ENCODE measurements at places on chromosomes 12 and 14.

- no peak for DNase-seq
These were observed 7.1 kb upstream of the ASCL1 start for GRCh38 chr12:102950107-102950949.

DNA sequence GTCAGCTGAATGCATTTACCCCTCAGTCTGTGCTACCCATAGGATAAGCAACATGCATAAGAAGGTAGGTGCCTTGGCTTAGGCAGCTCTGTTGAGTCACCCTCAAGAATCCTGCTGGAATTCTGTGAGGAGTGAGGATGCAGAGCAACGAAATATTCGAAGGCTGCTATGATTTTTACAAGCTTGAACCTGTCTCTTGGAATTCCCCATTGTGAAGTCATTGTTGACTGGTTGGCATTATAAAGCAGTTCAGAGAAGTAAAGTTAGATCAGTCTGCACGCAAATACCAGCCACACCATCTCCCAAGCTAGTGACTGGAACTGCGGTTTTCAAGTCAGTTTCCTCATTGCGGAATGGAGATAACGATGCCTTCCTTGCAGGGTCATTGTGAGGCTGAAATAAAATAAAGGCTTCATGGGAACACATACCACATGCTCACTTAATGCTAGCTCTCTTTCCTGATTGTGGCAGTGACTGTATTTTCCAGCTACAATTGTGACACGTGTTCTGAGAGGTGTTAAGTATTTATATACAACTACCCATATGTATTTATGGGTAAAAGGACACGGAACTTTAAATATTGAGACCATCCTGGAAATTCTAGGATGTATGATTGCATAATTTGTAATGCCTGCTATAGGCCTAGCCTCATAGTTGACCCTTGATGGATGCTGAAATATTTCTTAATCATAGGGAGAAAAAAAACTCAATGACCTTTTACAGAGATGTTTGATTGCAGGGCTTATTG, 96.7 kb downstream of the ETV6 start:
- no peak for DNase-seq

GRCh38 chr12:104230304-104231095, 14.9 kb downstream of the TXNRD1 start:
- no peak for DNase-seq

GRCh38 chr12:14567351-14568162, at the start of gene PLBD1:
PLBD1 (minus strand) TSS chr12:14567883; CDS start chr12:14567696, 187 bp downstream.
- no peak for DNase-seq

DNA sequence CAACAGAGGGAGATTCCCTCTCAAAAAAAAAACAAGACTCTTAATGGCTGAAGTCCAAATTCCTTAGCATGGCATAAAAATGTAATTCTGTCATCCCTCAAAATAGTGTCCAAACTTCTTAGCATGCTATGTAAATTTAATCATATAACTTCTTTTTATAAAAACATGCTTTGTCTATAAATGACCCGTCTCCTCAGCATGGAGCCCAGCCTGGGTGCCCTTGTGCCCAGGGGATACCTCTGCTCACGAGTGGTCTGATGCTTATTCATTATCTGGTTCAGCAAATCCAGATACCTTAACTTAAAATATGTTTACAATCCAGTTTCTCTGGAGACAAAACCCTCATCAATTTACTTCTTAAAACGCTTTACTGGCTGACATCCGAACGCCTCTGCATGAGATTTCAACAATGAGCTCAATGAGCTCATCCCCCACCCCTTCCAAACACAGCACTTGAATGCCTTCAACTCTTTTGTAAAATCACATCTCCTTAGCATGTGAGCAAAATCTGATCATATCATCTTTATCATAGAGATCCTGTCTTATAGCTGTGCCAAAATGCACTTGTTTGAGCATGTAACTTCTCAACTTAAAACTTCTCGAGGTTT, 15.7 kb downstream of the RTL1 start:
- DNase-seq = no peak

- DNase-seq = no peak
These were observed 34.1 kb downstream of the ERH start for GRCh38 chr14:69363964-69364363.

GRCh38 chr14:68398370-68398769, 394.5 kb downstream of the ZFP36L1 start:
- DNase-seq = no peak

GRCh38 chr14:56180754-56181542, 62.7 kb downstream of the PELI2 start:
- no peak for DNase-seq

DNA sequence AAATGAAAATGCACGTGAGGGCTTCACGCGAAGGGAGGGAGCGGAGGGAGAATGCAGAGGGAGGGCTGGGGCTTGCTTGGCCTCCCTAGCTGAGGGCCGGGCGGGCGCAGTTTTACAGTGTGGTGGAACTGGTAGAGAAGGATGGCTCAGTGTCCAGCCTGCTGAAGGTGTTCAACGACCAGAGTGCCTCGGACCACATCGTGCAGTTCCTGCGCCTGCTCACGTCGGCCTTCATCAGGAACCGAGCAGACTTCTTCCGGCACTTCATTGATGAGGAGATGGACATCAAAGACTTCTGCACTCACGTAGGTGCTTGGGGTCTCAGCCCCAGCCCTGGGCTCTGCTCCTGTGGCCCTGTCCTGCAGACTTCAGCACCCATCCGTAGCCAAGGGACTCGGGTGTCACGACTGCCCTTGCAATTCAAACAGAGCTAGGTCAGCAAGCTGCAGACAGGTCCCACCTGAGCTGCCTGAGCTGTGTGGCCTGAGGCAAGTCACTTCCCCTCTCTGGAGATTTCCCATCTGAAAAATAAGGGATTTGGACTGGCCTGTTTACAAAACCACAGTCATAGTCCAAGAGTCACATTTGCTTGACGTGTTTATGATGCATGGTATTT, 18.4 kb downstream of the OTUB2 start:
- no peak for DNase-seq

- no peak for DNase-seq
These were observed 795.5 kb downstream of the C12orf50 start for GRCh38 chr12:87233671-87234070.

DNA sequence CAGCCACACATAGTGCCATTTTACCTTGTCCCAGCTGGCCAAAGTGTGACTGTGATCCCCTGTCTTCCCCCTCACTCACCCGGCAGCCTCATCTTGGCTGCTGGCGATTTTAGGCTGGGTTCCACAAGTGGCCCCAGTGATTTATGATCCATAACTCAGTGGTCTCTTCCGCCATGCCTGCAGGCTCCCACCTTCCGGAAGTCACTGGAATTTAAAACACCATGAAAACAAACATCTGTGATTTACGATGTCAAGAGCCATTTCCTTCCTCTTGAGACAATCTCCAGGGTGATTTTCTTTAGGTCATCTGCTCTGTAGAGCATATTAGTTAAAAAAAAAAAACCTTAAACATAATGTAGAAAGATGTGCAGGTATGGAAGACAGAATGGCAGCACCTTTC, 282.3 kb downstream of the CACNA1C start:
- no peak for DNase-seq

DNA sequence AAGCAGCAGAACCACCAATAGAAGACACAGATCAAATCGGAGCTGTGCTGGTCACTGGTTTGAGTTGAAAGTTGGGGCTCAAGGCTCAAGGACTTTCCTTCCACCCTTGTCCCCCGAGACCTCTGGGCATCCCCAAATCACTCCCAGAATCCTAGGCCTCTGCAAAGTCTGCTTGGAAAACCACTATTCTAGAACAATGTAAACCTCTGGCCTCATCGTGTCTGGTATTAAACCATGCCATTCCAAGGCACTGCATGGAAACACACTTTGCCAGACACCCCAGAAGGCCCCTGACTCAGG, 288.0 kb downstream of the DPF3 start:
- no peak for DNase-seq

DNA sequence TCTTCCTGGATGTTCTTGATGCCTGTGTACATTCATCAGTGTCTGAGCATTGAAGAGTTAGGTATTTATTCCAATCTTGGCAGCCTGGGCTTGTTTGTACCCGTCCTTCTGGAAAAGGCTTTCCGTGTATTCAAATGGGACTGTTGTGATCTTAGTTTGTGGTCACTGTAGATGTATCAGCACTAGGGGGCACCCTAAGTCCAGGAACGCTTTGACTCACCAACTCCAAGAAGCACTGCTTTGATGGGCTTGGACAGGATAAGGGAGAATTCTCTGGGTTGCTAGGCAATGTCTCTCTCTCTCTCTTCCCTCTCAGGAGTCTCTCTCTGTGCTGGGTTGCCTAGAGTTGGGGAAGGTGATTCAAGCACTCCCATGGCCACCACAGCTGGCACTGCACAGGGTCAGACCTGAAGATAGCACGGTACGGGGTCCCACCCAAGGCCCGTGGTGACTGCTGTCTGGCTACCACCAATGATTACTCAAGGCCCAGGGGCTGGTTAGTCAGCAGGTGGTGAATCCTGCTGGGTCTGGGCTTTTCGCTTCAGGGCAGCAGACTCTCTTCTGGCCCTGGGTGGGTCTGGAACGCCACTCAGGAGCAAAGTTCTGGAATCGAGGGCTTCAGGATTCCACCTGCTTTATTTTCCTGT, 211.1 kb upstream of the RGS6 start:
- no peak for DNase-seq

DNA sequence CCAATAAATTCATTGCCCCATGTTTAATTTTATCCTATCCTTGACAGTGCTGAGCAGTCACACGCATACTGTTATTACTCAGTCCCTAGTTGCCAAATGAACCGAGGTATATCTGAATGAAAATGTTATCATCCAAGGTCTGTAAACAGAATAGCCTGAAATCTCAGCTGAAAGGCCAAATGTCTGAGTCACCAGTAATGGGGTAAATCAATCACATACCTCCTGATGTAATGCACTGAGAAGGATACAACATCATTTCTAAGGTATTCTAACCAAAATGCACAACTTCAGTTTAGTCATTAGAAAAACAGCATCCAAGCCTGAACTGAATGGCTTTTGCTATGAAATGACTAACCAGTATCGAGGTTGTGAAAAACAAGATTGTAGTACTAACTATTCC, 228.6 kb downstream of the DPF3 start:
- no peak for DNase-seq

GRCh38 chr14:36507847-36508417, 12.1 kb downstream of the NKX2-1 start:
- DNase-seq = no peak

- DNase-seq = no peak
These were observed 17.9 kb upstream of the RAB35 start for GRCh38 chr12:120134307-120134980.

GRCh38 chr14:57085801-57086200, 182.9 kb downstream of the EXOC5 start:
- no peak for DNase-seq

DNA sequence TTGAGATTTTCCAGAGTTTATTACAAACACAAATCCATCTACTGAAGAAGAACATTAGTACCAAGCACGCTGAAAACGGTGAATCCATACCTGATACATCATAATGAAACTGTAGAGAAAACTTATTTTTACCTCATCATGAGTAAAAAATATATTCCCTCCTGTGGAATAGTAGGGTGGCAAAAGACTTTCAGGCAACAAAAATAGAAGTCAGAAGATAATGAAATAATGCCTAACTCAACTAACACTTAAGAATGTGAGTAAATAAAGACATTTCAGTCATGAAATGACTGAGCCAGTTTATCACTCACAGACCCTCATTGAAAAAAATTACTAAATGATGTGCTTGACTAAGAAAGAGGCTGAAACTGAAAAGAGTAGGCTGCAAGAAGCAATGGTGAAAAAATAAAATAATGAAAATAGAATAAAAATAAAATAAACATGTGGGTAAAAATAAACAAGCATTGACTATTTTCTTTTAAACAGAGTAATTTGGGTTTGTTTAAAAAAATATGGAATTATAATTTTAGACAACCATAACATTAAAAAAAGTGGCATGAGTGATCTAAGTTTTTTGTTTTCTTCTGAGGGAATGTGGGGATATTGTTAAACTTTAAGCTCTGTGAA, 148.6 kb downstream of the ASCL1 start:
- no peak for DNase-seq

- no peak for DNase-seq
These were observed 37.5 kb upstream of the FBLN5 start for GRCh38 chr14:91985008-91985407.

- no peak for DNase-seq
These were observed 12.3 kb upstream of the DYNLL1 start for GRCh38 chr12:120483621-120484020.

DNA sequence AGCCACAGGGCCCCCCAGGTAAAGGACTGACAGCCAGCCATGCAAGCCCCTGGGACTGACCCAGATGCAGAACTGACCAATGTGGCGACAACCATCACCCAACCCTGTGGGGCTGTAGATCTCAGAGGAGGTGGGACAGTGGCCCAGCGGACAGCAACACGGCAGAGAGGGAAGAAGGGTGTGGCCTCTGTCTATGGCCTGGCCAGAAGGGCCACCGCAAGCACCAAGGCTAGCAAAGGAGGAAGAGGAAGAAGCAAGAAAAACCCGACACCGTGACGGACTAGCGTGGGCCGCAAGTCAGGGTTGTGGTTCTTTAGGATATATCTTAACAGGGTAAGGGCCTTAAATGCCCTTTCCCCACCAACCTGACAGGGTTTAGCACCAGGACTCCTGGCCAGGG, 71.2 kb downstream of the ITPK1 start:
- no peak for DNase-seq

DNA sequence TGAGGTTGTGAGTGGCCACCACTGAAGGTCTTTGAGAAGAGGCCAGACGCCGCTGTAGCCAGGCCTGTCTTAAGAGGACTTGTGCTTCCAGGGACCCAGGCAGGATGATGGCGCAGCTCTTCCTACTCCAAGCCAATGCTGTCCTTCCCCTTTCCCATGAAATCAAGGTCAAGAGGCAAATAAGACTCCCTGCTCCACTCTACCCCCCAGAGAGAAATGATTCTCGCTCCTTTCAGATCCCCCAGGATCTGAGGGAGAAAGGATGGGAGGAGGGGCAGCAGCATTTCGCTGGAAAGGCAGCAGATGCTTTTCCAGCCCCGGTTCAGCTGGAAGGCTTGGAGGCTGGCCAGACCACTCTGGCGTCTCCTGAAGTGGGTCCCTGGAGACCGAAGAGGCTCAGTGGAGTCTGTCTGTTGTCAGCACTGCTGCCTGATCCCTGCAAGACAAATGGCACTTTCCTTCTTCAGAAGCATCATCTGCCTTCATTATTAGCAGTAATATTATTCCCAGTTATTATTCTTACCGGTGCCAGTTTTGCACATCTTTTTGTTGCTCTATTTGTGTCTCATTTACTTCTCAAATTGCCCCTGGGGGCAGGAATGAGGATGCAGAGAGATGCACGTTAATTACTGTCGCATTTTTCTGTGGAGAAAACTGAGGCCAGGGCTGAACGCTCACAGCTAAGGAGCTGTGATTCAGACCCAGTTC, 51.4 kb downstream of the C14orf132 start:
- no peak for DNase-seq

GRCh38 chr14:52060080-52060479, 8.8 kb downstream of the NID2 start:
- no peak for DNase-seq

GRCh38 chr12:96061323-96061722, 25.9 kb upstream of the LTA4H start:
- DNase-seq = no peak

All from stimulated activated CD4-positive, alpha-beta T cell treated with anti-CD3 and anti-CD28 coated beads, TNF-alpha, amount 100 ng/mL, for 1 hour (primary cell).